ENCODE measurements at places on chromosomes 6 and 20.

- DNase-seq: no peak
Observed at GRCh38 chr20:42502591-42502990, 687.1 kb downstream of the PTPRT start.

DNA sequence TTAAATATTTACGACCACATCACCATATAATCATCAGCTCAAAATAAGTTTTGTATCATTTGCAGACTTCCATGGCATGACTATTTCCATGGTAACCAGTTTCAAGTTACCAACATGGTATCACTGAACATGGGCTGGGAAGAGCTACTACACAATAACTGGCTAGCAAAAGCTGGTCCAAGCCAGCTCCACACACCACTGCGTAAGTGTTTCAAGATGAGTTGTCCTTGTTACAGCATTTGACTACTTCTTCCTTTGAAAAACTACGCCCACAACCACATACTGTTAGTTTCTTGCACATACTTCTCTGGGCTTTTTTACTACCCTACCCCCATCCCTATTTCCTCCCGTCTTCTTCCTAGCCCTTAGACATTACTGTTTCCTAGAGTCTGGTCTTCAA is 8.5 kb downstream of the CD164 start:
- no peak for DNase-seq

GRCh38 chr20:20456741-20457140 is 88.8 kb downstream of the INSM1 start:
- DNase-seq: no peak

- DNase-seq: no peak
Observed at GRCh38 chr6:36807750-36808149, 31.5 kb downstream of the CPNE5 start.

DNA sequence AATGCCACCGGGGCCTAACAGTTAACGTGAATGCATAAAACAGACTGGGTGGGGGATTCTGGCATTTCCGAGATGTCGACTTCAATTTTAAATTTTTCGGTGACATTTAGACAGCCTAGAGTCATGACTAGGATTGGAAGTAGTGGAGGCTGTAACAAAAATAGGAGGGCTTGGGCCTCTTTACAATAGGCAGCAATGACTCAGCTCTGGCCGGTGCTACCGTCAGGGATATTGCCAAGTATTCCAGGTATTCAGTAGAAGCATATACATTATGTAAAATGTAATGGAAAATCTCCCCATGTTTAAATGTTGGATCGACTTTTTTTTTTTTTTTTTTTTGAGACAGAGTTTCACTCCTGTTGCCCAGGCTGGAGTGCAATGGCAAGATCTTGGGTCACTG is 136.2 kb upstream of the STMND1 start:
- DNase-seq: no peak

GRCh38 chr6:161393839-161394364 is 120.0 kb upstream of the AGPAT4 start:
- DNase-seq: no peak

DNA sequence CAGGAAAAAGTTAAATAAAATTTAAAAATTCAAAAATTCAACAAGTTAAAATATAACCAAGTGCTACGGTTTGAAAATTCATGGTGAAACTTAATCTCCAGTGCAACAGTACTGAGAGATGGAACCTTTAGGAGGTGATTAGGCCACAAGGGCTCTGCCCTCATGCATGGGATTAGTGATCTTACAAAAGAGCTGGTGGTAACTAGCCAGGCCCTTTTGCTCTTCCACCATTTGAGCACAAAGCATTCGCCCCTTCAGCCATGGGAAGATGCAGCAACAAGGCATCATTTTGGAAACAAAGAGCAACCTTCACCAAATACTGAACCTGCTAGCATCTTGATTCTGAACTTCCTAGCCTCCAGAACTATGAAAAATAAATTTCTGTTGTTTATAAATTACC is 80.9 kb downstream of the RNGTT start:
- no peak for DNase-seq

GRCh38 chr20:10769700-10770099 is 95.9 kb upstream of the JAG1 start:
- DNase-seq: no peak

DNA sequence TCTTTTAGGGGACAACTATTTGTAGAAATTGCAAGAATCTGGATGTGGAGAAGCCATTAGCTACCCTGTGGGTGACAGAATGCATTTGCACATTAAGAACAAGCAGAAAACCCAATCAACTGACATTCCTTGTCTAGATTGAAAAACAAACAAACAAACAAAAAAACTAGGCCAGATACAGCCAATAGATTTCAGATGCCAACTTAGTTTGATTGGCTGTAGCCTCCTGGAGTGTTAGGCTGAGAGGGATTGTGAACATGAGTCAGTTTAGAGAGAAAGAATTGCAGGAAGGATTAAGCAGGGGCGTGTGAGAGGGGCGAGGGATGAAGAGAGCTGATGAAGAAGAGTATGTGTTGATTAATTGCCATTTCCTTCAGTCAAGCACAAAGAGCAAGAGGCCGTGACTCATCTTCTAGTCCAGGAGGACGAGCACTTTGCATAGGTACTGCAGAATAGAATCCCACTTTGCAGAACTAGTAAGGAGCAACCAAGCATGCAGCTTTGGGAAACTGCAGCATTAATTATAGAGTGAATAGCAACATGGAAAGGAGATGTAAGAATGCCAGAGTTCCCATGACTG is 188.0 kb upstream of the RAB32 start:
- DNase-seq: no peak

- no peak for DNase-seq
Observed at GRCh38 chr6:87794922-87795885, 93.2 kb upstream of the AKIRIN2 start.

DNA sequence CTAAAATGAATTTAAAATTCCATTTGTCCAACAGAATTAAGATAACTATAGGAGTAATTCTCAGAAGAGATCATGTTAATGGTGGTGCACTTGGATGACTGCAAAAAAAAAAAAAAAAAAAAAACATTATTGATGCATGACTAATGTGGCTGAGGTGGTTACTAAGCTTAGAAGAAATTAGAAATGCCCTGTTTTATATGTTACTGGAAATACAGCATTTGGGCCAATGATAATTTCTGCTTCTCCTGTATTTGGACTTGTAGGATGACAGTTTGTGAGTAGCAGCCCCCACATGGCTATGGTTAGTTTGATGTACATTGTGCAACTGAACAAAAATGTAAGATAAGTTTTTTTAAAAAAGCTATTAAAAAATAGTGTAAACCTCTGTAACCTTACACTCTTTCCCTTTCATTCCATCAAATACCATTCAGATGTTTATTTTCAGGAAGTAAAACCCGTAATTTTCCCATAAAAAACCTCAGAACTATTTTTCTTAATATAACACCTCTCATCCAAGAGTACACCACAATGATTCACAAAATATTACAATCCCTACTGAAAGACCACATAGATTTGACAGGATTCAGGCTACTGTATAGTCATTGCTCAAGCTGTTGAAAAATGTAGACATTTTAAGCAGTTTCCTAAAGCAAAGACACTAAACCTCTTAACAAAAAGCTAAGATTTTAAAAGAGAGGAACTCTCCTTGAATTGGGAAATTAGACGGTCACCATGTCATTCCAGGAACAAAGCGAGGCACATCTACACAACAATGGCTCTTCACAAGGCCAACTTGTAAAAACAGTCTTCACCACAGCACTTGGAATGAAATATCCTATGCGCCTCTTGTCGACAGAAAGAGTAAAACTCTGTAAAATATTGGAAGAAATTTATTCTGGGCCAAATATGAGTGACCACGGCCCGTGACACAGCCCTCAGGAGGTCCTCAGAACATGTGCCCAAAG is 83.0 kb downstream of the WDR27 start:
- DNase-seq: no peak

DNA sequence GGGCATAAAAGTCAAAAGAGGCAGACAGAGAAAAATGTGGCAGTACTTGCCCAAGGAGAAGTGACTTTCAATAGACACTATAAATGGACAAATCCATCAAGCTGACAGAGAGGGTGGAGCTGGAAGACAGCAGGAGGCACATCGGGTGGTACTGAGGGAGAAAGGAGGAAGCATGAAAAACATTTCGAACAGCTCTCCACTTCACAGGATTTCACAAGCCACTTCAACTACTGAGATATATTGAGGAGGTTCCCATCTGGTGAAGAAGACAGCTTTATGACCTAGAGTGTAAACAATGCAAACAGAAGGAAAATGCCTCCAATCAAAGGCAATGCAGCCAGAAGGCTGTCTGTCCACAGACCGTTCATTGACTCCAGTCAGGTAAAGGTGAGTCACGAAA is 259.4 kb upstream of the ECI2 start:
- DNase-seq: no peak

GRCh38 chr6:124132256-124132655 is 328.6 kb downstream of the NKAIN2 start:
- DNase-seq: no peak

- no peak for DNase-seq
Observed at GRCh38 chr6:71395731-71396409, 107.3 kb downstream of the OGFRL1 start.

DNA sequence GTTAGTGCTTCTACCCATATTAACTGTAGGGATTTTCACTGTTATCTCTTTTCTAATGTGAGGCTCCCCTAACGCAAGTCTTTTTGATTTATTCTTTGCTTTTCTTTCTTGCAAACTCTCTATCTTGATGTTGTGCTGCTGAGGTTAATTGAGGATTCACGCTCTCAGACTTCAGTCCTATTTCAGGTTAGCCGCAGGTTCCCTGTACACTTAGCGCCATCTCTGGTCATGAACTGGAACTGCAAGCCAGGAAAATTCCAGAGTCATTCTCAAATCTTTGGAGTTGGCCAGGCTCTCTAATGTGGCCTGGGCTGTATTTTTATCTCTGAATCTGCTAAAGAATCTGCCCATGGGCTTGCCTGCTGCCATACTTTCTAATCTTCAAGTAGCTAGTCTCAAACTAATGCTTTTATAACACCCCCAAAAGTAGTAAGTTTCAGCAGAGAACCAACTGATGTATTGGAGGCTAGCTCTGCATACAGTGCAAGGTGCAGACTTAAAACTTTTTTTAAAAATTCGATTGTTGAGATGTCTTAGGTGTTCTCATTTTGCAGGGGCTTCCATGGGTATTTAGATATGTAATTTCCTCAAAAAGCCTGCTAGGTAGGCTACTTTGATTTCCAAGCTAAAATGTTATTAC is 91.1 kb upstream of the OPRM1 start:
- no peak for DNase-seq

Measured in posterior cingulate gyrus (tissue), 11 donors.